ENCODE measurements at places on chromosomes 12 and 14.

DNA sequence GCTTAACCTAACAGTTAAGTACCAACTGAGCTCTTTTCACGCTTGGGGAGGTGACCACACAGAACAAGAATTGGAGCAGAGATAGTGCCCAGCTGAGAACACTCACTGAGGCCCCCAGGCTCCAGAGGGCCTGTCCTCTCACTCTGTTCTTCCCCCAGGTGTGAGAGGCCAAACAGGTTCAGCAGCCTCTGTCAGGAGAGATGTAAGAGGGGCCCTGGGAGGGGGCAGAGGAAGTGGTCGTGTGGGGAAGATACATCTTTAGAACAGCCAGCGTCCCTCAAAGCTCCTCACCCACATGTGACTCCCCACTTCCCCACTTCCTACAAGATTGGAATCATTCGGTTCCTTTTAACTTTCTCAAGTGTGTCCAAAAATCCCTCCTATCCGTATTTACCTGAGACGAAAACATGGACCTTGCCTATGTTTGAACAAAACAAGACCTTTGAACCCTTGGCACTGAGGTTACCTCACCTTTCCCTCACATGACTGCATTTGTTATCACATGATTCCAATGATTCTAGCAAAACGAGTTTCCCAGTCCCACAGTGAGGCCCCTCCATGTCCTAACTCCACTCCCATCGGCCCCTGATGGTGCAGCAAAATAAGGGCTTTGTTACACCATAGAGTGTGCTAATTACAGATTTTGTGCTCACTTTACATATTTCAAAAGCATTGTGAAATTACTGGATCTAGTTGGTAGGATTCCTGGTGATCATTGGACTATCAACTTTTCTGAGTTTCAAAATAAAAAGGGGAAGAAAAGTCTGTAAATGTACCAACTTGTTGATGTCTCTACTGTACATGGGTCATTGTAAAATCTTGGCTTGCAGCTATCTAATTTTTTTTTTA lies 40.0 kb upstream of the PAPOLA start:
- no peak for DNase-seq

DNA sequence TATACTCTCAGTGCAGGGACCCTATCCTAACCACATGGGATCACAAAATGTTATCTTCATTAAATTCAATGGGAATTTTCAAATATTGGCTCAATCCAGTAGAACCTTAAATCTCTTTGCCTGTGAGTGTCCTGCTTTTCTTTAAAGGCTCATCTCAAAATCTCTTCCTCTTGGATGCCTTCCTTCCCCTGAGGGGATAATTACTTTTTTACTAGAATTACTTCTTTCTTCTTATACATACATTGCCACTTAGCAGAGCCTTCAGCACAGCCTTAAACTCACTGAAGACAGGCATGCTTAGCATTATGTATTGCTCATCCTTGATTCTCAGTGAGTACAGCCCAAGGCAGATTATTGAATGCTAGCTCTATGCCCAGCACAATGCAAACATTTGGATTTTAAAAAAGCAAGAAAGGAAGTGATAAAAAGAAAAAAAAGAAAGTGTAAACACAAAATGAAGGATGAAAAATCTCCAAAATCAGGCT lies 1918.0 kb upstream of the FLRT2 start:
- DNase-seq = no peak

GRCh38 chr12:10388624-10389413 lies 1.0 kb downstream of the KLRK1 start:
- no peak for DNase-seq

GRCh38 chr12:15268309-15268708 lies 47.1 kb upstream of the RERG start:
- no peak for DNase-seq

DNA sequence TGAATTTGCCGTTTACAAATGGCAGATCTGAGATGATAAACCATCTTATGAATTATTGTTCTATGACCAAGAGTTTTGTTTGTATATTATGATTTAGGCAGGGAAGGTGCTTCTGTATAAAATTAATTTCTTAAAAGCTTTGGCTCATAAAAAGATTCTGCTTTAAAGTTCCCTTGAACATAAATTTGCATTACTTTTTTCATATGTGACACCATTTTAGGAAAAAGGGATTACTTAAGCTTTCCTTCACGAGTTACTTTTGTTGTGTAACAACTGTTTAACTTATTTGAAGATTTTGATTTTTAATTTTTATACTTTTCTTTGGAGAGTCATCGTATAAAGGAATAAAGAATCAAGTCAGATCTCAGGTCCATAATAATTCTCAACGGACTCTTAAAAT lies 3.3 kb downstream of the ETNK1 start:
- peak; percentile 34 for DNase-seq

- DNase-seq = no peak
Observed at GRCh38 chr12:65959452-65959851, 135.2 kb downstream of the HMGA2 start.

Data from midbrain (tissue), 1 donor.